ENCODE measurements at places on chromosomes 4 and X.

GRCh38 chr4:88817740-88818139 lies 120.1 kb upstream of the NAP1L5 start:
- DNase-seq = no peak

GRCh38 chr4:183356173-183356830 lies 34.1 kb upstream of the CLDN24 start:
- DNase-seq = no peak

- DNase-seq = no peak
These were observed 1.3 kb downstream of the CNGA1 start for GRCh38 chr4:48015216-48015615.

GRCh38 chrX:153321381-153322124 lies at the start of gene PNMA6F:
PNMA6F (minus strand) TSS chrX:153321767; CDS start chrX:153320674, 1,093 bp downstream.
- no peak for DNase-seq

- peak; percentile 56 for DNase-seq
These were observed 16.4 kb upstream of the RUFY3 start for GRCh38 chr4:70705183-70706043.

GRCh38 chr4:21726255-21726815 lies 222.2 kb downstream of the KCNIP4 start:
- no peak for DNase-seq

GRCh38 chr4:153655002-153655541 lies 29.0 kb upstream of the TLR2 start:
- peak; percentile 7 for DNase-seq

DNA sequence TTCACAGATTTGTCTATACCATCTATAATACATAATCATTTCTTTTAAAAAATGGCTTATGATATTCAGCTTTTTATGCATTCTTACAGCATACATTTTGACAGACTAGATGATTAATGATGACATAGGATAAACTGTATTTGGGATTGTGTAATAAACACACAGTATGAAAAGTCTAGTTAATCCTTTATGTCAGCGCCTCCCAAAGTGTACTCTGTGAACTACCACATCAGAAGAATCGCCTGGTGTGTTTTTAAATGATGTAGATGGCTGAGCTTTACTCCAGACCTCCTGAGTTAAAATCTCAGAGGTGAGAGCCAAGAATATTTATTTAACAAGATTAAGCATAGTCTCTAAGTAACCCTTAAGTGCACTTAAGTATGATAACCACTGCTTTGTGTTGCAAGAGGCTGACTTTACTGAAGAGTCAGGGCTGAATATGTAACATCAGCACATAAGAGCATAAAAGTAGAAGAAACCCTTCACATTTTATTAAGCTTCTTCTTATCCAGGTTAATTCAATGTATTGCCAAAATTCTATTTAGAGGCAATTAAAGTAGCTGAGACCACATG lies 104.2 kb downstream of the ANK2 start:
- DNase-seq = peak; percentile 31

DNA sequence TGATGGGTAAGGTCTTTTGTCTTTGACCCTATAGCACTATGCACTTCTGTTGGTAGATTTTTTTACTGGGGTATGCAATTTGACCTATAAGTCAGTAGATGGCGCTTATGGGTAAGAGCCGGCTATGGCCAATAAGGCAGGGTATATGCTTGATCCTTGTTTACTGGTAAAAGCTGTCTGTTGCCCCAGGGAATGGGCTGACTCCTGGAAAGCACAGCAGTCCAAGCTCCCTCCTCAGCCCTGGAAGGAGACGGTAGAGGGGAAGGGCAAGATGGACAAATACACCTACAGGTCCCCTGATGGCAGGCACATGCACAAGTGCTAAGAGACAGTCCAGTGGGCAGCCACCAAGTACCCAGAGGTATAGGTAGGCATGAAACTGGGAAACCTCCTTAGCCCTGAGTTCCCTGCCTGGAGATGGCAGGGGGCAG lies 63.7 kb downstream of the ADAMTS3 start:
- peak; percentile 63 for DNase-seq

- no peak for DNase-seq
These were observed 27.9 kb upstream of the PAPSS1 start for GRCh38 chr4:107747748-107748486.

DNA sequence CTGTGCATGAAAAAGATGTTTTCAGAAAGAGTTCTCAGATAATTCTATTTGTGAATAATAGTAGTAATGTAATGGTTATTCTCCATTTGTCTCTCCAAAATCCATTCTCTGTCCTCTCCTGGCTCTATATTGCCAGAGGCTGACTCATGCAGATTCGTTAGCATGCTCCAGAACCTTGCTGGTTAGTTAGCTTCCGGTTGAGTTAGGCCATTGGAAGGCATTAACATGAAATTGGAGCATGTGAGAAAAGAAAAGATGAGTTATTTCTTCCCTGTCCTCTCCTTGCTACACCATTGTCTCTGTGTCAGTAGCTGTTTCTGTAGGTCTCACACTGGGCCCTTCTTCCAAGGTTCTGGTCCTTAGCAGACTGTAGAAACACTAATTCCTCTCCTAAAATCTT lies 23.5 kb upstream of the PRDM8 start:
- peak; percentile 72 for DNase-seq

DNA sequence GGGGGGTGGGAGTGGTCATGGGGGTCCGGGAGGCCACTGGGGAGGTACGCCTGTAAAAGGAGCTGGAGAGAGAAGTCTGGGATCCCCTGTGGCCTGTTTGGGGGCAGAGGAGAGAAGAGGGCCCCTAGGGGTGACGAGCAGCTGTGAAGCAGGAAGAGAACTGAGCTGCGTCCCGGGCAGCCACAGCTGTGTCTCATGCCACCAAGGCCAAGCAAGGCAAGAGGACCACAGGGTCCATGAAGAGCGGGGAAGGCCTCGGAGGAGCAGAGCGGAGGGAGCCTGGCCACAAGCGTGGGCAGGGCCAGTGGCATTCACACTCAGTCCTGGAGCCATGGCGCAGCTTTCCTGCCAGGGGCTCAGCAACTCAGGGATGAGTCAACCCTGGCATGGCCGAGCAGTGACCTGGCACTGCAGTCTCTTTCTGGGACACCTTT lies 13.6 kb upstream of the NAT8L start:
- DNase-seq = no peak

DNA sequence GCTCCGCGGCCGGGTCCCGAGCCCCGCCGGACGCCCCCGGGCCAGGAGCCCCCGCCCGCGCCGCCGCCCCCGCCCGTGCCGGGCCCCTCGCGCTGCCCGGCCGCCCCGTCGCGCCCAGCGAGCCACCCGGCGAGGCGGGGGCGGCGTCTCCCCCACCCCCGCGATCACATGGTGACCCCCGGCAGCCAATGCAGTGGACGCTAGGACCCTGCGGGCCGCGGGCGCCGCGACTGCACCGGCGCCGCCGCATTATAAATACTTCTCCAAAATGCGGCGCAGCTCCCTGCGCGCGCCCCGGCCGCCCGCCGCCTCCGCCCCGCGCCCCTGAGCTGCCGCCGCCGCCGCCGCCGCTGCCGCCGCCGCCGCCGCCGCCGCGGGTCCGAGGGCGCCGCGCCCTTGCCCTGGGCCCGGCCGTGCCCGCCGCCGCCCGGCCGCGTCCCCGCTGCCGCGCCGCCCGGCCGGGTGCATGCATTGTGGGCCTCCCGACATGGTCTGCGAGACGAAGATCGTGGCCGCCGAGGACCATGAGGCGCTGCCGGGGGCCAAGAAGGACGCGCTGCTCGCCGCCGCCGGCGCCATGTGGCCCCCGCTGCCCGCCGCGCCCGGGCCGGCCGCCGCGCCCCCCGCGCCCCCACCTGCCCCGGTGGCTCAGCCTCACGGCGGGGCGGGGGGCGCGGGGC lies at the start of gene NAT8L:
Gene NAT8L, plus strand, starts transcription at position 282 of the 680 bp plus-strand sequence. Its CDS starts 185 bp downstream, at position 467.
- DNase-seq = no peak

- no peak for DNase-seq
These were observed 62.2 kb downstream of the STOX2 start for GRCh38 chr4:183967266-183967665.

- peak; percentile 53 for DNase-seq
These were observed 124.4 kb downstream of the CPE start for GRCh38 chr4:165502916-165503907.

DNA sequence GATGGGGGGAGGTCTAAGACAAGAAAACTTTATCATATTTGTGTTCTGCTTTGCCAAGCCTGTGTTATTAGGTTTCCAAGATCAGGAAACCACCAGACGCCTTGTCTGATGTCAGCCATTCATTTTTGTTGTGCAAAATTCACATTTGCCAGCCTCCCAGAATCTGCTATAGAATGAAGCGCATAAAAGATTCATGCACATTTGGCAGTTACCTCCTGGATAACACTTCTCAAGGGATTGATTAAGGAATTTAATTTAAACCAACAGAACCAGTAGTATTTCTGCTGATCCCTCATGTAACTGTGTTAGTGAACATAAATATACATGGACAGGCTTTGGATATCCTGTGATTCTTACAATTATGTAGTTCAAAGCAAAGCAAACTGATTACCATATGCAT lies 187.9 kb downstream of the COMMD8 start:
- DNase-seq = no peak

DNA sequence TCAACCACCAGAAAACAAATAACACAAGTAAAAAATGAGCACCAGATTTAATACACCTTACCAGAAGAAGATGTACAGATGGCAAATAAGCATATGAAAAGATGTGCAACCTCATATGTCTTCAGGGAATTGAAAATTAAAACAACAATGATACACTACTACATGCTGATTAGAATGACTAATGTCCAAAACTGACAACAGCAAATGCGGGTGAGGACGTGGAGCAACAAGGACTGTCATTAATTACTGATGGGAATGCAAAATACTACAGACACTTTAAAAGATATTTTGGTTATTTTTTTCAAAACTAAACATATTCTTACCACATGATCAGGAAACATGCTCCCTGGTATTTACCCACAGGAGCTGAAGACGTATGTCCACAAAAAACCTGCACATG lies 140.3 kb downstream of the FRYL start:
- peak; percentile 14 for DNase-seq

- DNase-seq = no peak
These were observed 681.4 kb downstream of the GABRG1 start for GRCh38 chr4:45442466-45442865.

- DNase-seq = no peak
These were observed 348.6 kb downstream of the TRAM1L1 start for GRCh38 chr4:116736756-116737155.

- no peak for DNase-seq
These were observed 385.8 kb downstream of the PPARGC1A start for GRCh38 chr4:23504083-23504482.

- DNase-seq = peak; percentile 54
These were observed 29.3 kb upstream of the SRPX start for GRCh38 chrX:38249965-38250364.

DNA sequence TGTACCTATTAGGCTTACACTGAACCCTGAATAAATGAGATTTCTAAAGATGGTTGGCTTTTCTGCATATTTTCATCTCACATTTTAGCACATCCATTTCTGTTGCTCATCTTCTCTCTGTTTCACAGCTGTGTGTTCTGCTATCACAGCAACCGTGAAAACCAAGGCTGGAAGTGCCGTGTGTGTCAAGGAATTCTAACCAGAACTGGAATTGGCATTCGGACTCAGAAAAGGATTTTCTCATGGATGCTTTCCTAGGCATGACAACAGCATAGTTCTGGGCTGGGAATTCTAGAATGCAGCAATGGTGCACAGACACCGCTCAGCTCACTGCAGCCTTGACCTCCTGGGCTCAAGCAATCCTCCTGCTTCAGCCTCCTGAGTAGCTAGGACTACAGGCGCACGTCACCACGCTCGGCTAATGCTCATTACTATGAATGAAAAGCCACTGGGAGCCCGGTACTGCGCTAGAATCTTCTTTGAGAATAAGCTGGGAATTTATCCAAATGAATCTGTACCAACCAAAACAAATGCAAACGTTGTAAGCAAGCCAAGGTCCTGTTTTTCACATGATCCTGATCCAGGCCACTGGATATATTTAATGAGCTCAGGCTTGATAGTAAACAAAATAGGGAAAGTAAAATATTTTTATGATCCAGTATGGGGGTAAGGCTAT lies 105.2 kb downstream of the RBM47 start:
- peak; percentile 19 for DNase-seq

GRCh38 chr4:71713611-71714203 lies 70.2 kb downstream of the GC start:
- DNase-seq = peak; percentile 66

GRCh38 chrX:68829582-68830418 lies 979 bp downstream of the EFNB1 start:
- no peak for DNase-seq

DNA sequence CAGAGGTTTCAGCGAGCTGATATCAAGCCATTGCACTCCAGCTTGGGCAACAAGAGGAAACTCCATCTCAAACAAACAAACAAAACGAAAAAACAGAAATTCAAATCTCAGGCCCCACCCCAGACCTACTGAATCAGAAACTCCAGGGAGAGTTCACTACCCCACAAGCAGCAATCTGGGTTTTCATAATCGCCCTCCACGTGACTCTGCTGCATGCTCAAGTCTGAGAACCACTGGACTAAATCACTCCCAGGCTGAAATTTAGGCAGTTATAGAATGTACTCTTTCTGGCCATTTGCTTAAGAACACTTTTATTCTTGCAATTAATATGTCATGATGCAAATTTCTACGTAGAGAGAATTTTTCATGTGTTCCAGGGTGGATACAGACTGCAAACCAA lies 287.3 kb downstream of the USP46 start:
- DNase-seq = no peak

- DNase-seq = peak; percentile 32
These were observed 10.5 kb downstream of the PPAT start for GRCh38 chr4:56424697-56425514.

DNA sequence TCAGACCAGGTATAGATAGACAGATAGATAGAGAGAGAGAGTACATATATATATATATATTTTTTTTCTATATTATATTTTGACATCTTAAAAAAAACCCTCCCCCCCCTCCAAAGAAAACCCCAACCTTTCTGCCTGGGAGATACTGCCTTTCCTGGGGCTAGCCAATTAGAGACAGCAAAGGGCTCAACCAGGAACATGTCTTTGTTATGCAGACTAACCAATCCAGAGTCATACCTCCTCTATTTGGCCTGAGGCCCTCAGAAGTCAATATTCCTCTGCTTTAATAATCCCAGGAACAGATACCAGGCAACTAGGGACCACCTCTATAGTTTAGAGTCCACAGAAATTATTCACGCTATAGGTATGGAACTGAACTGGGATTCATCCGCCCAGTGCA lies 135.6 kb upstream of the MAD2L1 start:
- DNase-seq = no peak

- DNase-seq = no peak
These were observed 12.0 kb upstream of the MAP7D2 start for GRCh38 chrX:20128670-20129069.
